ENCODE measurements at places on chromosomes 11 and 22.
A peak's percentile ranks its signal among the peaks of the same experiment; 100 is the strongest.

GRCh38 chr11:63961608-63962412, 12.6 kb upstream of the COX8A start:
- DNase-seq, result peak; percentile 64

DNA sequence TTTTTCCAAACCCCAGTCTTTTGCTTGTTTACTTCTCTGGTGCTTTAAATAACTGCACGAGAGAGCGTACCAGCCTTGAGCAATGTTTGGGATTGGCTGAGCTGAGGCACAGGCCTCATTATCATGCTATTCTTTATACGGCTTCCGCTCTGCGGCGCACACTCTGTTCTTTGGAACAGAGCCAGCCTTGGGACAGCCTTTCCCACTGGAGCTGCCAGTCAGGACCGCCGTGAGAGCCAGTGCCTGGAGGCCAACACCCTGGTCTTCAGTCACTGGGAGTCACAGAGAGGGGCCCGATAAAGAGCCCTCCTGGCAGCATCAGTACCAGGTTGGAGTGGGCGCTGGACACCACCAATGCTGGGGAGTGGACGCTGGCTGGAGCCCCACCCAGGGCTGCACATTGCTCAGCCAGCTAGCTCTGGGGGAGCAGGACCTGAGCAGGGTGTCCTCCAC, 125.6 kb downstream of the BCR start:
- no peak for DNase-seq

DNA sequence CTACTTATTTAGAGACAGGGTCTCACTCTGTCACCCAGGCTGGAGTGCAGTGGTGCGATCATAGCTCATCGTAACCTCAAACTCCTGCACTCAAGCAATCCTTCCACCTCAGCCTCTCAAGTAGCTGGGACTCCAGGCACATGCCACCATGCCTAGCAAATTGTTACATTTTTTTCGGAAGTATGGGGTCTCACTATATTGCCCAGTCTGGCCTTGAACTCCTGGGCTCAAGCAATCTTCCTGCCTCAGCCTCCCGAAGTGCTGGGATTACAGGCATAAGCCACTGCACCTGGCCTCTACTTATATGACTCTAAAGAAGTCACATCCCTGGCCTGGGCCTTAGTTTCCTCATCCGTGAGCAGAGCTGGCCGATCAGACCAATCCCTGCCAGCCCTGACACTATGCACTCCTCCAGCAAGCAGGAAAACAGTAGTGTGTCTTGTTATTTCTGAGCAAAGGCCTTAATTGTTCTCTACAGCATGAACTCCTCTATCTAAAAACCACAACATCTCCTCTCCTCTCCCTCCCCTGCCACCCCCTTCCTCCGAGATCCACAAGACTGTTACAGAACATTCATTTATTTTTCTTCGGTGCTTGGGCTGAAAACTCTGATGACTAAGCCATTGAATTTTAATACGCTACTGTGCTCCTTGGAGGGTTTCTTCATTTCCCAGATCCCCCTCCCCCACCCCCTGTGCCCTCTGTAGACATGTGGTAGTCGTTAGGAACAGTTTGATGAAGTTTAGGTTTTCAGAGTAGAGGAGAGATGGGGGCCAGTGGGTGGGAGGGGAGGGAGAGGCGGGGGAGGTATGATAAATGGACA, 91.5 kb downstream of the ABTB2 start:
- DNase-seq, result no peak

- DNase-seq, result peak; percentile 97
Measured at GRCh38 chr11:20599221-20600019, at the start of gene SLC6A5. TSS of gene SLC6A5 (plus strand) at chr11:20599608. CDS start at chr11:20599673, 65 bp downstream.

DNA sequence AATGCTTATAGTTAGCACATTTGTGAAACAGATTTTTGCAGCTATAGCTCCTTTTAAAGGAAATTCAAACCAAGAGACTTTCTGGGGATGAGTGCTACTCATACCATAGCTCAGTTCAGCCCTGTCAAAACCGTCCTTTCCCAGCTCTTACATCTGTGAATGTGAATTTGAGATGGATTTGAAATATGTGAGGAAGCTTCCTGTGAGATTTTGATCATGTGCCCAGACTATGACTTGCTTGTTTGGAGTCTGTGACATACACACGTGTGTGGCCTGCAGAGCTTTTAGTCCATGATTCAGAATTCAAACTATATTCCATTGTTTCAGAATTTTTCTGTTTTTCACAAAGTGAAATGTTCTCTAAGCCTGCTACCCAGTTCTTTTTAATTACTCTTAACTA, 4.4 kb upstream of the MMP1 start:
- DNase-seq, result no peak

DNA sequence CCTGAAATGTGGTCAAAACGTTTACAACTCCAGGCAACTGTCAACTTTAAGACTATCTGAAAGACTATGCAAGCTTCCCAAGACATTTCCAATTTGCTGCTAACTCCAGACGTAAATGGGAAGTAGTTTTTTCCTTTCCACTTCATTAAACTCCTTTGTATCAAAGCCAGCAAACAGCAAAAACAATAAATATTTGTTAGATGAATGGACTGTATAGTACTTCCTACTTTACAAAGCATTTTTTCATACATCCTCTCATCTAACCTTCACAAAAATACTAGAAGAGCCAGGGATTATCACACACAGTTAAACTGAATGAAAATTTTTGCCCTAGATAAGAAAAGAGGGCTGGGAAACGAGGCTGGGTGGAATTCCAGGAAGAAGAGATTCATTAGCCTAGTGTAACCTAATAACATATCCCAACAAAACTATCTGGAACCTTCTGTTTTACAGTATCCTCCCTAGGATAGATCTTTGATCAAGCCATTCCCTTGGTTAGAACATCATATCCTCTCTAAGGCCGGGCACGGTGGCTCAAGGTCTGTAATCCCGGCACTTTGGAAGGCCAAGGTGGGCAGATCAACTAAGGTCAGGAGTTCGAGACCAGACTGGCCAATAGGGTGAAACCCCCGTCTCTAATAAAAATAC, 10.4 kb downstream of the NUP98 start:
- no peak for DNase-seq

- DNase-seq, result peak; percentile 99
Measured at GRCh38 chr11:67239783-67240575, 26.3 kb upstream of the GRK2 start.

DNA sequence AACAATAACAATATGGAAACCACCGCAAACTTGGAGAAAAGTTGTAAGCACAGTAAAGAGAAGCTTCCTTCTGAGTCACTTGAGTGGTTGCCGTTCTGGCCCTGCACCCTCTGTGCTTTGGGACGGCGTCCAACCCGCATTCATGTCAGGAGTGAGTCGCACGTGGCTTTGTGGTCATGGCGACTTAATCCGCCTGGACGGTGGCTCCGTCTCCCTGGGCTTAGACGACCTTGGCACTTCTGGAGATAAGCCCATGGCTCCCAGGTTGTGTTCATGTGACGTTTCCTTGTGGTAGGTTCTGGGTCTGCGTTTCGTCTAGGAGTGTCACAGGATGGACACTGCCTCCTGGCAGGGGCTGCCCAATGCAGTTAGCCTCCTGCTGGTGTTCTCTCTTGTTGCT, 40.5 kb downstream of the TPCN2 start:
- no peak for DNase-seq

GRCh38 chr11:103659743-103660142, 376.7 kb upstream of the DDI1 start:
- DNase-seq, result no peak

- peak; percentile 74 for DNase-seq
Measured at GRCh38 chr11:83456075-83456474, 169.9 kb upstream of the CCDC90B start.

GRCh38 chr11:1746956-1747752, 3.2 kb downstream of the IFITM10 start:
- DNase-seq, result peak; percentile 41

DNA sequence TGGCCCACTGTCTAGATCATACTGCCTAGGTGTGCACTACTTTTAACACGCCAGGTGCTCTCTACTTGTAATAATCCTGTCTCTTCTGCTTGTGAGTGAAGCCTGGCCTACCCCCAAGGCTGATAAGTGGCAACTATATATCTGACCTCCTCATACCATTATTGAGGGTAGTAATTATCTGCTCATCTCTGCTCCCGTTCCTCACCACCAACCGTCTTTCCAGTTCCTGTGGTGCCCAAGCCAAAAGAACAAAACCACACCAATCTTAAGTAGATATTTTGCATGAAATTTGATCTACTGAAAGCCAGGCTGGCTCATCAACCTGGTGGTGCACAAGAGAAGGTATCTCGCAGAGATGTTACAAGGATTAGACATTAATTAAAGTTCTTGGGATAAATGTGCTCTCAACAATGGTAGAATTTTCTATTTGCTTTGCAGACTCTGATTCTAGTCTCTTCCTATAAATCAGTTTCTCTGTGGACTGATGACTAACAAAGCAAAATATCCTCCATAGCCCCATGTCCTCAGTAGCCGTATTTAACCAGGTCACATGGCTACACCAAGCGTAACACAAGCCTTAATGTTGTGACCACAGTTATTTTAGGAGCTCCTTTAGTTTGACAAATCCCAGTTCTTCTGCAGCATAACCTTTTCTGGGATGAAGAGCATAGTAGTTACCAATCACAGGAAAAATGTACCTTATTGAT, 267.2 kb downstream of the NTM start:
- peak; percentile 20 for DNase-seq

Data from endodermal cell (in vitro differentiated cells).